ENCODE measurements at places on chromosomes 12 and 14.

DNA sequence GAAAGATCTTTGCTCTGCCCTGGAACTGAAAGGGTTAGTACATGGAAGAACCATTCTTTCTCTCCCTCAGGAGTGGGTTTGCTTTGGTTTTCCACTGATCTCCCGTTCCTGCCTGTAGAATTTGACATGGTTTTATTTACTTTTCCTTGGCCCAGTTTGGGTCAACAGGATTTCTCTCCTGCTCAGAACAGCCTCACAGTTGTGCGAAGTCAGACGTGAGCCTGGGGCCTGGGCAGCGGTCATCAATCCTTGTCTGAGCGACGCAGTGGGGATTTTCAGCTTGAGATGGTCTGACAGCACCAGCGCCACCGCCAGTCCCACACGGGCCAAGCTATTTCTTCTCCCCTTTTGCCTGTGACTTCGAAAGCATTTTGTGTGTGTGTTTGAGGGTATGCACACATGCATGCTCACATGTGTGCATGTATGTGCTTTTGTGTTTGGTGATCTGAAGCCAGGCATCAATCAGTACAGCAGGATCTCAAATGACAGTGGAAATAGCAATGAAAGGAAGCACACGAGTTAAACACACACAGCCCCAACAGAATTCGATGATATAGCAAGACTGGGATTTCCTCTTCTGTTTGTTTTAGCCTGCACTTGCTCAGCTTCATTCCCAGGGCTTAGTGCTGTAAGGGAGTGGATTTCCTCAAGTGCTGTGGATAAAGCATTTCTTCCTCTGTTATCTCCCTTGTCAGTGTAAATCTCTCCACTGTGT lies 58.3 kb downstream of the SMOC1 start:
- no peak for DNase-seq

DNA sequence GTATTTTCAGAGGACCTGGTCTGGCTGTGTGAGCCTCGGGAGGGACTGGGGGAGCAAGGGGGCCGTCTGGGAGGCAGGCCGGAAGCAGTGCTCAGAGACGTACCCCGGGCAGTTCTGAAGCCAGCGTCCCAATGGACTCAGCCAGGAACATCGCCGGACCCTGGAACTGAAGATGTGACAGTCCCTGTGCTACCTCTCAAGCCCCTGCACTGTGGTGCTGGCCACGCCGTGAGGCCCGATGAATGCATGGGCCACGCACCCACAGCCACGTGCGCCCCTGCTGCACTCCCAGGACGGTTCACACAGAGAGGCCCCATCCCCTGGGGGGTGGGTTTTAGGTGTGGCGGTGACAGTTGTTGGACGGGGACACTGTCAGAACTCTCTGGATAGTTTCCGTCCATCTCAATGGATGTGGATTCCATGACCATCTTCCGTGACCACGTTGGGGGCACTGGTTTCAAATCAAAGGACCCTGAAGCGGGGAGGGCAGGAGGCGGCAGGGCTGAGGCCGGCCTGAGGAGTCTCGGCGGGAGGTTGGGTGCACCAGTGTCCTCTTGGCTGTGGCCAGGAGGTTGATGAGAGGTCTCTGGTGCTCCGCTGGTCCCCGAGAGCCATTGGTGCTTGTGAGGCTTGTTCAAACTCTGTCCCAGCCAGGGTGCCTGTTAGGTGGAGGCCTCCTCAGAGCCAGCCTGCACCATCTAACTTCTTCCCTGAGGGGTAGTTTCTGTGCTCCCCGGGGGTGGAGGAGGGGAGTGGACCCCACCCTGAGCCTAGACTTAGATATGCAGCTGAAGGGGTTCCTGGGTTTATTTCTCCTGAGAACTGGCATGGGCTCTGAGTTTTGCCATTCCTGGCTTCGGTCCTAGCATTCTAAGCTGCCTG lies 36.3 kb upstream of the TSPAN9 start:
- DNase-seq: no peak

DNA sequence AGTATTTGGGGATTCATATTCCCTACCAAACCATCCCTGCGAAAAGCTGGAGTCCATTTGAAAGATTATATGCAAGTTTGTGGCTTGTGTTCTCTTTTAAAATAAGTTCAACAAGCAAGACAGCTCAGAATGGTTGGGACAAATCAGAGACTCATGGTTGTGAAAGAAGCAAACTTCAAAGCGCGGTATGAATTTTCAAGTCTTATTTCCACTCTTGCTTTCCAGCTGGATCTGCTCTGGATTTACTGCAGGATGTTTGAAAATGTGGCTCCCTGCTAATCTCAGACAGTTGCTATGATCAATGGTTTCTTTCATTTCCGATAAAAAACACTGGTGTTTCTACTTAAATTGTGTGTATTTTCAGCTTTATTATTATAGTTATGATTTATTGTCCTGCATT lies 477.5 kb downstream of the RAD51B start:
- peak; percentile 92 for DNase-seq

GRCh38 chr12:106590601-106591000 lies 7.8 kb downstream of the RFX4 start:
- no peak for DNase-seq

DNA sequence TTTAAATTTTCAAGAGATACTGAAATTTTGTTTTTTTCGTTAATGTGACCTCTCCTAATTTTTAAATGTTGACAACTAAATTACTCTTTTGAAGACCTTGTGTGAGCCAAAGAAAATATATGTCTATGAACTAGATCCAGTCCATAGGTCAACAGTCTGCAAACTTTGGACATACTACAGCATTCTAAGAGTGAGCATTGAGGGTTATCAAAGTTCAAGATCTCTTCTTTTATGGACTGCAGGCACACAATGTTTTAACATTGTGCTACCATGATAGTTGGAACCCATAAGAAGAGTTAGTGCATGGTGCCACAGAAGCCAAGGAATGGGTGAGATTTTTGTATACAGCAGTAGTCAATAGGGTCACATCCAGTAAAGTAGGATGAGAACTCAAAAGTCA lies 43.0 kb upstream of the ACSS3 start:
- DNase-seq: no peak
